ENCODE measurements at places on chromosomes 16 and 17.
A peak's percentile ranks its signal among the peaks of the same experiment; 100 is the strongest.

- DNase-seq = no peak
These were observed 20.8 kb downstream of the ACTG1 start for GRCh38 chr17:81491761-81492160.

DNA sequence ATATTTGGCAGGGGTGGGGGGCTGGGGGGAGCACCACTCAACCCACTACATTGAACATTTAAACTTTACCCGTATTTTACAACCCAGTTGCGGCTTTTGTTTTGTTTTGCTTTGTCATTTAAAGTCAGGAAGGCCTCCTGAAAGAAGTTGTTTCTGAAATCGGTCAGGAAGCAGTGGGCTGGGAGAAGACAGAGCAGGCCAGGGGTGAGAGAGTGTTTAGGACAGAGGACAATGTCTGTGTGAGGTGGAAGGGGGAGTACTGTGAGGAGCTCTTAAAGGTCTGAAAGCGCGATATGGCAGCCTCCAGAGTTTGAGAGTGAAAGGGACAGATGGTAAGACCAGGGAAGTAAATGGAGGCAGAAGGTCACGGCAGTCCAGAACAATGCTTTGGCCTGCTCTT, 6.1 kb upstream of the WFIKKN2 start:
- no peak for DNase-seq

DNA sequence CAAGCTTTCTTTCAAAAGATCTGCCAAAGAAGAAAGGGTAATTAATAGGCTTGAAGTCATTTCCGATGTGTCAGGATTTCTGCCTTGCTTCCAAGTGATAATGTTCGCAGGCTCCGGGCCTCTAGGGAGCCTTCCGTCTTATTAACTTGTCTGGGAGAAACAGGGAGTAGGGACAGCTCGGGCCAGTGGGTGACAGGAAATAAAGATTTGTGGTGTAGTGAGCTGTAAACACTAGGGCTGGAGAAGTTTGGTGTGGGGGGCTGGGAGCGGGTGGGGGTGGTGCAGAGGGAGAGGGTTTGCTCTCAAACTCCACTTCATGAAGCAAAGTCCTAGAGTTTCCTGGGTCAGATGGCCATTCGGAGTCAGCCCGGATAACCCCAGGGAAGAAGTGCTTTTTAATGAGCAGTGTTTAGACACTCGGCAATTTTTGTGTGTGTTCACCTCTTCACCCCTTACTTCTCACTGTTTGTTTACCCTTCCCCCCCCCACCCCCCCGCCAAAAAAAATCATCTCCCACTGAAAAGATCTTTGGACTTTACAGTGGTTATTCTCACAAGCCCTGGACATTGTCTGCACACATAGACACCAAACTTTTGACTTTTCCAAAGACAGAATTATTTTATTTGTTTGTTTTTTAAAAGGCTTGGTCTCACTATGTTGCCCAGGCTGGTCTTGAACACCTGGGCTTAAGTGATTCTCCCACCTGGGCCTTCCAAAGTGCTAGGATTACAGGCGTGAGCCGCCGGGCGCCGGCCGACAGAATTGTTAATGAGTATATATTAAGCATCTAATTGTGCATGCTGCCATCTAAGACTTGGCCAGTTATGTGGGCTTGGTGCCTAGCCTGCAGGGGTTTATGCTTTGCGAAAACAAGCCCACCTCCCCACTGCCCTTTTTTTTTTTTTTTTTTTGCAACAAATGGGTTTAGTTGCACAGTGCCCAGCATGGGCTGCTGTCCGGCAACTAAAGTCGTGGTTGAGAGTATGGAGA, 196.4 kb downstream of the CCDC182 start:
- DNase-seq = no peak

DNA sequence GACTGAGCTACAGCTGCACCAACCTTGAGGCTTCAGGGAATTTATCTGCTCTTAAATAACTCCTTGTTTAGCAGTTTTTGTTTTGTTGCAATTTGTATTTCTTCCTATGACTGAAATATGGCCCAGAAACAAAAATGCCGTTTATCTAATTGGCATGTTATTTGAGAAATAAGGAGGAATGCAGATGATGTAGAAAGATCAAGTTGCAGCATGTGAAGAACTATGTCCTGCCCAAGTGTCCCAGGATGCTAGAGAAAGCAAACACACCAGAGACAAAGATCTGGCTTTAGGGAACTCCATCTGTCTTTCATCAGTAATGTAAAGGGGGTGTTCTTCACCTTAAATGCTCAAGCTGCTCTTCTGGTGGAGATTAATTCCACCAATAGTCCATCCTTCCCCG, 29.7 kb downstream of the USP31 start:
- no peak for DNase-seq

- peak; percentile 61 for DNase-seq
These were observed 3.6 kb downstream of the CLUH start for GRCh38 chr17:2707721-2708584.

All from A549 (cell line).